Endothelial cell of umbilical vein (primary cell): ENCODE measurements at places on chromosomes 4 and X. TPM values are rescaled to one million over a fixed set of nuclear protein-coding genes. Genes with fewer than 3 reads are reported as not detected.

Gene FDCSP
- total RNA-seq = not detected in 2 replicates

DNA sequence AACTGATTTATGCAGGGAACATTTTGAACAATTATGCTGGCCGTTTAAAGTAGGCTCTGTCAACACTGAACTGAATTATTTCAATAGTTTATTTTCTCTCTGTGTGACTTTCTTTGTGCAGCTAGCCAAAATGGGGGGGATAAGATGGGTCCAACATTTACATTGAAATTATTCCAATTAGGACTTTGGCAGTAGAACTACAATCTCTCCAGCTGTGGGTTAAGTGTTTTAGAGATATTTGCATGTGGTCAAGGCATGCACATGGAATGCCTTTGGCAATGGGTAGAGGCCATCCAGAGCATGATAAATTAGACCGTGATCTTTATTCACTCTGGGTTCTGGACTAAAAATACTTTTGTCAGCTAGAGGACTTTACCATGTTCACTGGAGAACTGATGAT, 107.9 kb upstream of the ELOVL6 start:
- DNase-seq = no peak
- no peaks in the 10 kb centered on the region for H3K36me3 ChIP-seq
- no peaks in the 10 kb centered on the region for H3K4me1 ChIP-seq
- no peak overlapping the region for H3K27ac ChIP-seq
- no peaks in the 10 kb centered on the region for H3K27me3 ChIP-seq

DNA sequence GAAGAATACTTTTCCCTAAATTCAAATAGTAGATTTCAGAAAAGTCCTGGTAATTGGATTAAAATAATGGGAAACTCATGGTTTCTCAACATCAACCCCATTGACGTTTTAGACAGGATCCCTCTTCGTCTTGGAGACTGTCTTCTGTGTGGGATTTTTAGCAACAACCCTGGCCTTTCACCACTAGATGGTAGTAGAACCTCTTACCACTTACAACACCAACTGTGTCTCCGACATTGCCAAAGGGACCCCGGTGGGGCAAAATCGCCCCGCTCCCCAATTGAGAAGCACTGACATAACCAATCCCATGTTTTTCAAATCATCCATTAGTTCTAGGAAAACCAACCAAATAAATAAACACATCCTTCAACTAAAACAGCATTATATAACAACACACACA, 16.9 kb upstream of the ANOS1 start:
- H3K4me1 ChIP-seq = no peaks in the 10 kb centered on the region
- DNase-seq = peak; percentile 22
- H3K27me3 ChIP-seq = no peaks in the 10 kb centered on the region
- H3K4me3 ChIP-seq = no peak overlapping the region

GRCh38 chr4:75030649-75031235, 97.8 kb downstream of the PARM1 start:
- H3K36me3 ChIP-seq = no peaks in the 10 kb centered on the region
- no peak overlapping the region for H3K27ac ChIP-seq

DNA sequence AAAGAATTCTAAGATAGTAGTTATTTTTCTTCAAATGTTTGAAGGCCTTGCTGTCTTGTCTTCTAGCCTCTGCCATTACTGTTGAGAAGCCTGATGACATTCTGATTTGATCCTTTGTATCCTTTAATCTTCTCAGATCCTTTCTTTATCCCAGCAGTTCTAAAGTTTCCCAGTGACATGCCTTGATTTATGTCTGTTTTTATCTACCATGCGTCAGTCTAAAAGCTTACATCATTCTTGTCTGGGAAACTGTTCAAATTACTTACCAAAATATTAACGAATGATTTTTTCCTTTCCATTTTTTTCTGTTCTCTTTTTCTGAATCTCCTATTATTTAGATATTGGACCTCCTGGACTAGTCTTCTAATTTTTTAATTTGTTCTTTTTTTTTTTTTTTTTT, 78.3 kb upstream of the HELT start:
- no peaks in the 10 kb centered on the region for H3K27me3 ChIP-seq
- no peak overlapping the region for H3K27ac ChIP-seq
- H3K4me1 ChIP-seq = no peaks in the 10 kb centered on the region
- no peaks in the 10 kb centered on the region for H3K36me3 ChIP-seq
- DNase-seq = no peak
